ENCODE measurements at places on chromosomes 13 and 19. TPM values are rescaled to one million over a fixed set of nuclear protein-coding genes. Genes with fewer than 3 reads are reported as not detected.

The PSG11 gene
- total RNA-seq = not detected

The CCL25 gene
- total RNA-seq = not detected

The DMKN gene
- 23.1 TPM for total RNA-seq

The SIAH3 gene
- not detected for total RNA-seq

The SUGP1 gene
- total RNA-seq = 28.5 TPM

The KMT2B gene
- 7.3 TPM for total RNA-seq

Measured in subcutaneous preadipocyte (primary cell).